ENCODE measurements at places on chromosomes 6 and 20.

DNA sequence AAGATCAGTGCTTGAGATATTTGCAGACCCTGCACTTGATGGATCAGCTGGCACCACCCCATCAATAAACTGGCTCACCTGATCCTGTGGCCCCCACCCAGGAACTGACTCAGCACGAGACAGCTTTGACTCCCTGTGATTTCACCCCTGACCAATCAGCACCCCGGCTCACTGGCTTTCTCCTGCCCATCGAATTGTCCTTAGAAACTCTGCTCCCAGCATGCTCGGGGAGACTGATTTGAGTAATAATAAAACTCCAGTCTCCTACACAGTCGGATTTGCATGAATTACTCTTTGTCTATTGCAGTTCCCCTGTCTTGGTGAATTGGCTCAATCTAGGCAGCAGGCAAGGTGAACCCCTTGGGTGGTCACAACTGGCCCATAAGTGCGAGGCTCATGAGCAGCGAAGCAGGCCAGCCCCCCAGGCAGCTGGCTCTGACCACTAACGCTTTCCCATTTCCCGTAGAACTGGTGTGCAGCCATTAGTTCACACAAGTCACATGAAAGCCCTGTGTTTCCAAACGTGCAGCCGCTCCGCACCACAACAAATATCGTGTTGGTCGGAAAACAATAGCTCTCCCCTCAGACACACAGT, 79.6 kb downstream of the RSPH3 start:
- no peaks in the 10 kb centered on the region for H3K27me3 ChIP-seq
- H3K4me3 ChIP-seq = no peak overlapping the region
- no peak for DNase-seq
- no peak overlapping the region for H3K27ac ChIP-seq
- no peaks in the 10 kb centered on the region for H3K4me1 ChIP-seq

DNA sequence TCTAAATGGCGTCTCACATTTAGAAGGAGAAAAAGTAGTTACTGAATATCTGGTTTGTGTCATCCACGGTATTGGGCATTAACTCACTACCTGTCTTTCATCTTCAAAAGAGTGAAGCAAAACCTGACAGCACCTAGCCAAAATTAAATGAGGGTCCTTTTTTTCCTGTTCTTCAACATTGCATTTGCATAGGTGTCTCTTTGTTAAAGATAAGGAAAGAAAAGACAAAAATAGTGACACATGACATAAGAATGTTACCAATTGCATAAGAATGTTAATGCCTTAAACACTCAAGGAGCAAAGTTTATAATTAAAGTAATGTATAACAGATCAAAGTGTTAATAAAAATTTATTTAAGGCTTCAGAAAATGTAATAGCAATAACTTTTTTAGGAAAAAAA, 61.4 kb upstream of the MANEA start:
- H3K36me3 ChIP-seq = no peaks in the 10 kb centered on the region
- no peaks in the 10 kb centered on the region for H3K4me1 ChIP-seq
- no peak for DNase-seq
- no peak overlapping the region for H3K27ac ChIP-seq
- H3K4me3 ChIP-seq = no peak overlapping the region

DNA sequence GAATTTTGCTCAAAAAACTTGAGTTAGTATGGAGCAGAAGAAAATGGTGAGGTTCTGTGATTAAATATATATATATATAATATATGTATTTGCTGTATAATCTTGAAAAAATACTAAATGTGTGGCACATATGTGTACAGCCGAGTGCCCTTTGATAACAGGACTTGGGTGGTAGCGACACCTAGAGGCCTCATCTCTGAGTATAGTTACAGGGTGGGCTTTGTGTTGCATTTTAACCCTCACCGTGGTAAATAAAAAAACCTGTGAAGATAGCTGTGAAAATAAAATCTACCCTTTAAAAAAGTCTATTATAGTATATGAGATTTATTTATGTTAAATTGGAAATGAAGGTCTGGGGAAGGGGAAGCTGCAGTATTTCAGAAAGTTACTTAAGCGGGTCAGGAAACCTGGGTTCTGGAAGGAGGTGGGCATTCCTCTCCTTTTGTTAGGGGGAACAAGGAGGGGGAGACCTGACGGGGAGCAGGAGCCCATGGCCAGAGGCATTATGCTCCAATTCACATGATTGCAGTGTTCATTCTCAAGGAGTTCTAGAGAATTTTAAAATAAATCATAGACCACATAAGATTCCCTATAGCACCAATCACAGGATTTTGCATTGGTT, 82.7 kb downstream of the SH3BGRL2 start:
- H3K4me3 ChIP-seq = no peak overlapping the region
- no peaks in the 10 kb centered on the region for H3K36me3 ChIP-seq
- DNase-seq = peak; percentile 46

- no peak for DNase-seq
- H3K4me3 ChIP-seq = no peak overlapping the region
- H3K27me3 ChIP-seq = no peaks in the 10 kb centered on the region
- no peaks in the 10 kb centered on the region for H3K36me3 ChIP-seq
- no peak overlapping the region for H3K27ac ChIP-seq
Measured at GRCh38 chr20:32709632-32710121, 33.6 kb downstream of the COMMD7 start.

DNA sequence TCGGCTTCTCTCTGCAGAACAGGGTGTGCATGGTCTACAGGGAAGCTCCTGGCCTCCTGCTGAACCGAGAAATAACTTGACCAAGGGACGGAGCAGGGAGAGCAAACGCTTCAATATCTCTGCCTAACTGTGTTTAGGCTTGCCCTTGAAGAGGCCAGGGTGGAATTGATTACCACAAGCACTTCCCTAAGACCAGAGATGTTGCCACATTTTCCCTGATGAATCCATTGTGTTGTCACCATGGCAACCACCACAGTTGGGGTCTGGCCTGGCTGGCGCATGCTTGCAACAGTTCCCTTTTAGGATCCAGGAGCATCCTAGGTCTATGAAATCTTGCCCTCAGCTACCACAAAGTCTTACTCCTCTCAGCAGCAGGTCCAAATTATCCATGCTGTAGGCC, 213.5 kb upstream of the SULF2 start:
- H3K36me3 ChIP-seq = no peaks in the 10 kb centered on the region
- H3K4me1 ChIP-seq = peaks cover 21% of the 10 kb centered on the region
- H3K27ac ChIP-seq = no peak overlapping the region
- no peaks in the 10 kb centered on the region for H3K27me3 ChIP-seq

DNA sequence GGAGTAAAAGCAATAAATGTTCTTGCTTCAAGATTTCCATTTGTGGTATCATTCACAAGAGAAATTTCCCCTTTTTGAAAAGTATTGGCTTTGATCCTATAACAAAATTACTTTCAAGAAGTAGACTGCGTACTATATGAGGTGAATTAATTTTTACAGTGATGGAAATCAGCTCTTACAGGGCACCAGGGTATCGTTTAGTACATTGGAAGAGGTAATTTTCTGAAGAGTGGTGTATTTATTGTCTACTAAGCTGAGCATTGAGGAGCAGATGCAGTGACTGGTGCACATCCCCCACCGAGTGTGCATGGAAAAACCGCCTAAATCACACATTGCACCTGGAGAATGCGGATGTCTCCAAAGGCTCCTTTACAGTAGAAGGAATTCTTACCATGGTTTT, 209.5 kb downstream of the SAMD5 start:
- no peaks in the 10 kb centered on the region for H3K27me3 ChIP-seq
- no peaks in the 10 kb centered on the region for H3K4me1 ChIP-seq
- no peak for DNase-seq
- H3K36me3 ChIP-seq = no peaks in the 10 kb centered on the region
- H3K27ac ChIP-seq = no peak overlapping the region
- no peak overlapping the region for H3K4me3 ChIP-seq

GRCh38 chr6:157078326-157078725, 245.0 kb downstream of the TMEM242 start:
- no peak for DNase-seq
- H3K4me1 ChIP-seq = no peaks in the 10 kb centered on the region
- H3K36me3 ChIP-seq = no peaks in the 10 kb centered on the region
- H3K27ac ChIP-seq = no peak overlapping the region

DNA sequence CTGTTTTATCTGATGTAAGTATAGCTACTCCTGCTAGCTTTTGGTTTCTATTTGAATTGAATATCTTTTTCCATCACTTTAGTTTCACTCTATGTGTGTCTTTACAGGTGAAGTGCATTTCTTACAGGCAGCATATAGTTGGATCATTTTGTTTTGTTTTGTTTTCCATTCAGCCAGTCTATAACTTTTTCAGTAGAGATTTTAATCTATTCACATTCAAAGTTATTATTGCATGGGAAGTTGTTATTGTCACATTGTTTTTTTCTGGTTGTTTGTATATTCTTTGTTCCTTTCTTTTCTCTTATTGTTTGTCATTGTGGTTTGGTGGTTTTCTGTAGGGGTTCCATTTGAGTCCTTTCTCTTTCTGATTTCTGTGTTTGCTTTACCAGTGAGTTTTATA, 151.2 kb downstream of the PDE10A start:
- no peak overlapping the region for H3K27ac ChIP-seq
- no peaks in the 10 kb centered on the region for H3K36me3 ChIP-seq
- no peaks in the 10 kb centered on the region for H3K27me3 ChIP-seq
- no peak overlapping the region for H3K4me3 ChIP-seq
- H3K4me1 ChIP-seq = no peaks in the 10 kb centered on the region

GRCh38 chr6:27565839-27566779, 93.2 kb upstream of the ZNF184 start:
- no peak overlapping the region for H3K4me3 ChIP-seq
- no peaks in the 10 kb centered on the region for H3K36me3 ChIP-seq
- H3K27ac ChIP-seq = no peak overlapping the region
- no peaks in the 10 kb centered on the region for H3K27me3 ChIP-seq
- no peak for DNase-seq

DNA sequence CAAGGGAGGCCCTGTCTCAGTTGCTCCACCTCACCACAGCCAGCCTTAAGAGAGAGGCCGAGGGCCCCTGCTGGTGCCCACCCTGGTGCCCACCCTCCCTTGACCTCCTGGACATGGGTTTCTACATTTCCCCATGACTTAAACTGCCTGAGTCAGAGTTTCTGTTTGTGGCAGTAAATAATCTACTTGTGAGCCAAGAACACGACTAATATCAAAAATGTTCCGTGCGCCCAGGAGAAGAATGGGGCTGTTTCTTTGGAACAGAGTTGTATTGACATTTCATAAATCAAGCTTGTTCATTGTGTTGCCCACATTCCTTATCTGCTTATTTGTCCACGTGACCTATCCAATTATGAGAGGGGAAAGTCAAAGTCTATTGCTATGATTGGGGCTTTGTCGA, 143.5 kb downstream of the ANKRD60 start:
- no peaks in the 10 kb centered on the region for H3K36me3 ChIP-seq
- no peaks in the 10 kb centered on the region for H3K4me1 ChIP-seq
- H3K27ac ChIP-seq = no peak overlapping the region
- no peak for DNase-seq
- H3K4me3 ChIP-seq = no peak overlapping the region

GRCh38 chr20:42336576-42336975, 718.4 kb upstream of the CHD6 start:
- no peak overlapping the region for H3K27ac ChIP-seq
- H3K36me3 ChIP-seq = no peaks in the 10 kb centered on the region
- no peaks in the 10 kb centered on the region for H3K27me3 ChIP-seq
- no peaks in the 10 kb centered on the region for H3K4me1 ChIP-seq
- no peak for DNase-seq
- no peak overlapping the region for H3K4me3 ChIP-seq

DNA sequence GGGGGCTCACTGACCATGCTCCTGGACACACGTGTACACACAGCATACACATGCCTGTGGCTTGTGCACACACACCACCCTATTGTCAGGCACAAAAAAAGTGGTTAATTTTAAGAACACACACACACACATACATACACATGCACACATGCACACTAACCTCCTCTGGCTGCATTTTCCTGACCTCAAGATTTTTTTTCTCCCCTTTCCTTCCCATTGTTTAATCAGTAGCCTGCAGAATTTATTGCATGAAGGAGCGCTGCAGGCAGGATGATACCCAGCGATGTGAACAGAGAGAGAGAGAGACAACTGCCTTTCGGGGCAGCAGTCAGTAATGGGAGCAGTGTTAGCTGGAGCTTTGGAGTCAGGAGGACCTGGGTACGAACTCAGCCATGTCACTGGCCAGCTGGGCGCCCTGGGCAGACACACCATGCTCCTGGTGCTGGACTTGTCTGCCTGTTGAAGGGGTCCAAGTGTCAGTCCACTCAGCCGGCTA, 990 bp upstream of the TRAF3IP2 start:
- peak overlapping the region; percentile 81 for H3K4me3 ChIP-seq
- H3K27ac ChIP-seq = no peak overlapping the region
- peak; percentile 15 for DNase-seq
- no peaks in the 10 kb centered on the region for H3K36me3 ChIP-seq

All from MM.1S (cell line).